Stimulated activated CD8-positive, alpha-beta memory T cell treated with anti-CD3 and anti-CD28 coated beads, Interleukin-4, amount 100 ng/mL, for 4 hours (primary cell): ENCODE measurements at places on chromosomes 5 and 9.

GRCh38 chr5:62284946-62285891, 20.8 kb upstream of the KIF2A start:
- DNase-seq: no peak

- no peak for DNase-seq
Observed at GRCh38 chr9:34601937-34602573, 9.8 kb downstream of the RPP25L start.

DNA sequence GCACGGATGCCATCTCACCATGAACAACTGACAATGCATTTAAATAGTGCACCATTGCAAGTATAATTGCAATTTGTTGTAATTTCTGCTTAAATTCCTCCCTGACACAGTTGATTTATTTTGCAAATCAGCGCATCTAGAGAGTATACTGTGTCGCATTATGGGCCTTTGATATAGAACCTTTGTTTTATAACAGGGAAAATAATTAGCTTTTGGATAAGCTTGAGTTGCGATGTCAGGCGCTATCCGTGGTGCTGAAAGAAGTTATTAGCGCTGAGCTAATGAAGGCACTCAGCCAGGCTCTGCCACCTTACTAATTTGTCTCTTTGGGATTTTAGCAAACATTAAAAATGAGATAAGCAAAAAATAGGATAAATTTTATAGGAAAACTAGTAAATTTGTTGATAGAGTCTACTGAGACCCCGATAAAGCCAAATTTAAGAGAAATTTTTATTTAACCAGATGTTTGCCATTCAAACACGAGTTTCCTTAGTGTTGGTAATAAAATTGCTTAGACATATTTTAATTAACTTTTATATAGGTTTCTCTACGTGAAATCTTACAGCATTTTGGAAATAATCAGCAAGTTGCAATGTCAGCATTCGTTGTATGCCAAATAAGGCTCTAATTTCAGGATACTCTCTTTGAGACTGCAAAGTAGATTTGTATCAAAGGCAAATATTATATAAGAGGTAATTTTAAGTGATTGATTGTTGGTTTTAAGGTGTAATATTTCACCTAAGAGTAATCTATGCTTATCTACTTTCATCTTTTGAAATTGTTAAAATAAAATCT, 355.5 kb downstream of the TLR4 start:
- no peak for DNase-seq

DNA sequence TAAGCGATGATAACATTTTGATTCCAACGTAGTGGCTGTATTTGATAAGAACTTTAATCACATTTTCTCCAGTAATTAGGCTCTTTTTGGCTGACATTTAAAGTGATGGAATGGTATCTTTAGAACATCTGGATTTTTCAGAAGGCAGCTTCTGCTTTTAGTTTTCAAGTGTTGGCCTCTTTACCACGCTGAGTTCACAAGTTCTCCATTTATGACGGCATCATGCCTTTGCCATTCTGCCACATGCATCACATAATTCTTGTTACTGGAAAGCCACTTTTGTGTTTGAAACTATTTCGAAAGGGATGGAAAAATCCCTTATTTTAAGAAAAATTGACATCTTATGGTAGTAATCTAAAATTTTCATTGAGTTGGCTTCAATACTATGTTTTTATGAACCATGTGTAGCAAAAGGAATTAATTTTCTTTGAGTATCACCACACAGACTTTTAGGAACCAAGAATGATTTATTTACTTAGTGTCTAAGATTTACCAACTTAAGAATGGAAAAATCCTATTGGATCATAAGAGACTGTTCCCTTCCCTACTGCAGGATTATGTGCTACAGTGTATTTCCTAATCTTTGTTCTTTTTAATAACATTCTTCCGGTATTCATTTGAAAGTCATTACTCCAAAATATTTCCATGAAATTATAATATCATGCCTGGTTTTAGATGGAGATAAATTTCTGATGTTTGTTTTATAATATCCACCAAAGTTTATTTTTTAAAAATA, 344.2 kb downstream of the ADGRV1 start:
- no peak for DNase-seq

- DNase-seq: no peak
Observed at GRCh38 chr5:89337-90286, 2.4 kb upstream of the PLEKHG4B start.

DNA sequence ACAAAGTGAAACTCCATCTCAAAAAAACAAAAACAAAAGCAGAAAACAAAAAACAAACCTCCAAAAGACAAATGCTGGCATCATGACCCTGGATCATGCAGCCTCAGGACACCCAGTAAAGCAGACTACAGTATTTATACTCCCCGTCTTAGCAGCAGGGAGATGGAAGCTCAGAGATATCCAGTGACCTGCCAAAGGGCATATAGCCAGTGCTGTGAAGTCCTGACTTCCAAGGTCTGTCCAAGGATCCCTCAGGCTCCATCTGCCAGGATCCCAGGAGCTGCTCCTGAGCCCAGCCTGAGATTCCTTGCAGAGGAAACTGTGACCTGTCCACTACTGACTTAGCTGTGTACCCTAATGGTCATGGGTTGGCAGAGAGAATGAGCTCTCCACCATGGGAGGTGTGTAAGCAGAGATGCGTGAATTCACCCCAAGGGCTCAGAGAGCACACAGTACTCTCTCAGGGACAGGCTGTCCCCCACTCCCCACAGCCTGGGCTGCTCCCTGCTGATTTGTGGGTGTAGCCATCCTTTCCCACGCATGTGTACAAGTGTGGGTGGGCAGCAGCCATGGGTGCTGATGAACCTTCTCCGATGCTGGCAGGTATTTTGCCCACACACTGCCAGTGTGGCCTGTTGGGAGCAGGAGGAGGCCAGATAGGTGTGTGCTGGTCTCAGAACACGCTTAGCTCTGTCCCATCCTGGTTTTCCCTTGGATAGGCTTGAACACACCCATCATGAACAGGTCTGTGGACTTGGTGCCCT, 2.1 kb upstream of the WNK2 start:
- DNase-seq: no peak

DNA sequence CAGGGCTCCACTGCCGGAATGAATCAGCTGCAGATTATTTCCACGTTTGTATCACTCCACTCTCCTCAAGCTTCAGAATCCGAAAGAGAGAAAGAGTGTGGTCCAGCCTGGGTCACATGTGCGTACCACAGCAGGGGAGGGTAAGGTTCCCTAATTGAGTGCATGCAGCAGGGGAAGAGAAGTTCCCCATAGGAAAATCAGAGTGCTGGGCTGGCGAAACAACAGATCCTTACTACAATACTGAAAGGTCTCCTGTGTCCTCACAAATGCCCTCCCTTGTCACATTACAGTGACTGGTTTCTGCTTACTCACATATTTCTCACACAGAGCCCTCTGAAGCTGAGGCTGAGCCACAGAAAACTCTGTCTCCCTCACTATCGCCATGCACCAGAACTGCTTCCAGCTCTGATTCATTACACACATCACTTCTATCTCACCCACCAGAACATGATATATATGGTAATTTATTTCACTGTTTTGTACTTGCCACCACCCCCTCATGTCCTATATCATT, 532.2 kb upstream of the TUSC1 start:
- DNase-seq: no peak

DNA sequence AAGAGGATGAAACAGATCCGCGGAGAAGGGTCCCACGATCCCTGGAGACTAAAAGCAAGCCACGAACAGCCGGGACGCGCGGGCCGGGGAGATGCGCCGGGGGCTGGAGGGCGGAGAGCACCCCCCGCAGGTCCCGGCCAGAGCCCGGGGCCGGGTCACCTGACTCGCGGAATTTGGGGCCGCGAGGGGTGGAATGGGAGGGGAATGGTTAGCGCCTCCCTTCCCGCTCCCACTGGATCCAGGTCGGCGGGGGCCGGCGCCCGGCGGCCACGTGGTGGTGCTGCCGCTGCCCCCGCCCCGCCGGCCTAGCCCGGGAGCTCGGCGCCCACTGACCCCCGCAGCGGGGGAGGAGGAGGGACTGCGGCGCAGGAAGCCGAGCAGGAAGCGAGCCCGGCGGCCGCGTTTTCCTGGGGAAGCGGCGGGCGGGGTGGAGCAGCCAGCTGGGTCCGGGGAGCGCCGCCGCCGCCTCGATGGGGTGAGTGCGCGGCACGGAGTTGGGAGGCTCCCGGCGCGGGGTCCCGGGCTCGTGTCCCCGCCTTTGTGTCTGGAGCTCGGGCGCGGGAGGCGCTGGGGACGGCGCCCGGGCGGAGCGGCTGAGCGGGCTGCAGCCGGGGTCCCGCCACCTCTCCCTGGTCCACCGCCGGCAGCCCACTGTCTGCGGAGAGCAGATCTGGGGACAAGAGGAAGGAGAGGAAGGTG, at the start of gene RAI14:
TSS of gene RAI14 (plus strand) at position 328 of the 699 bp plus-strand sequence. CDS start 30,592 bp downstream, outside the sequence.
- no peak for DNase-seq
